Natural killer cell treated with Interleukin-12 subunit alpha and Interleukin-12 subunit beta and Interleukin-15 and Interleukin-18, amount 100 ng/mL, for 72 hours (primary cell): ENCODE measurements at places on chromosomes 4 and X. TPM values are rescaled to one million over a fixed set of nuclear protein-coding genes. Genes with fewer than 3 reads are reported as not detected.

GRCh38 chr4:115433491-115433890 lies 320.1 kb upstream of the NDST4 start:
- no peaks in the 10 kb centered on the region for H3K36me3 ChIP-seq
- no peaks in the 10 kb centered on the region for H3K27me3 ChIP-seq
- no peak overlapping the region for H3K27ac ChIP-seq
- no peak for DNase-seq

DNA sequence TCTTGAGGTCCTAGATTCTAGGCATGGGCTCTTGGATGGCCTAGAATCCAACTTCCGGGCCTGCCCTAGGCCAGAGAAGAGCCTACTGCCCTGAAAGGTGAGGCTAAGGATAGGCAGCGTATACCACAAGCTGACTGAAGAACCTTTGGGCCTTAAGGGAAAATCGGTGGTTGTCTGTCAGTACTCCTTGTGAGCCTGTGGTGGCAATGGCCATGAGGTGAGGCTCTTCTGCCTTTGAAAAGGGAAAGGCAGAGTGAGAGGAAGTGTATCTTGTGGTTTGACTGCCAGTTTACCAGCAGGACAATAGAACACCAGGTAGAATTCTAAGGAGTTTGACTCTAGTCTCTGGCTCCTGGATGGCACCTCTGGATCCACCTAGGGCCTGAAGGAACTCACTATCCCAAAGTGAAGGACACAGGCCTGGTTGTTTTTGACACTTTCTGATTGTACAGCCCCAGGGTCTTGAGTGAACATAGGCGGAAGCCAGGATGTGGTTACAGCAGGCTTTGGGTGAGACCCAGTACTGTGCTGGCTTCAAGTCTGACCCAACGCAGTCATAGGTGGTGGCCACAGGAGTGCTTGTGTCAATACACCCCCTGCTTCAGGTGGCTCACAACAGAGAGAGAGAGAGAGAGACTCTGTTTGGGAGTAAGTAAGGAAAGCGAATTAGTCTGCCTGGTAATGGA lies 20.9 kb downstream of the ITIH6 start:
- no peak overlapping the region for H3K4me3 ChIP-seq
- H3K27me3 ChIP-seq, result no peaks in the 10 kb centered on the region
- no peaks in the 10 kb centered on the region for H3K36me3 ChIP-seq
- no peak for DNase-seq
- H3K27ac ChIP-seq, result no peak overlapping the region
- H3K4me1 ChIP-seq, result peaks cover 19% of the 10 kb centered on the region

- peaks cover 22% of the 10 kb centered on the region for H3K4me1 ChIP-seq
- DNase-seq, result no peak
- no peaks in the 10 kb centered on the region for H3K36me3 ChIP-seq
- H3K4me3 ChIP-seq, result no peak overlapping the region
These were observed 22.0 kb downstream of the DYNLT3 start for GRCh38 chrX:37825215-37825842.

DNA sequence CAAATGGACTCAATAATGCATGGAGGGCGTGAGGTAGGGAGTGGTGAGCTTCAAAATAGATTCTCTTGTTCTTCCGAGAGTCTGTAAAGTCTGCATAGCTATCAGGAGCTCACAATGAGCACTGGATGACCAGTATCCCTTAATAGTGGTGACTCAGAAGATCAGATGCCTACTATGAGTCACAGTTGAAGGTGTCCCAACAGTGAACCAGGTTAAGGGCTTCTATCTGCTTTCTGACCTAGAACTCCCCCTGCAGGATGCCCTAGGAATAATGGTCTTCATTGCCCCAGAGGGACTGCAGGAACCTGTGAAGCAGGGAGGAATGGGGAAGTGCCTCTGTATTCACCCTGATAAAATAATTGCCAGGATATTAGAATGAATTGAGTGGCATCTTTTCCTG lies 22.1 kb downstream of the DGKK start:
- no peak overlapping the region for H3K27ac ChIP-seq
- no peak overlapping the region for H3K4me3 ChIP-seq
- no peak for DNase-seq
- H3K27me3 ChIP-seq, result no peaks in the 10 kb centered on the region
- peaks cover 10% of the 10 kb centered on the region for H3K4me1 ChIP-seq

GRCh38 chr4:2295500-2295899 lies 33.6 kb upstream of the MXD4 start:
- DNase-seq, result peak; percentile 49
- H3K4me3 ChIP-seq, result no peak overlapping the region
- H3K27ac ChIP-seq, result no peak overlapping the region
- H3K36me3 ChIP-seq, result no peaks in the 10 kb centered on the region

DNA sequence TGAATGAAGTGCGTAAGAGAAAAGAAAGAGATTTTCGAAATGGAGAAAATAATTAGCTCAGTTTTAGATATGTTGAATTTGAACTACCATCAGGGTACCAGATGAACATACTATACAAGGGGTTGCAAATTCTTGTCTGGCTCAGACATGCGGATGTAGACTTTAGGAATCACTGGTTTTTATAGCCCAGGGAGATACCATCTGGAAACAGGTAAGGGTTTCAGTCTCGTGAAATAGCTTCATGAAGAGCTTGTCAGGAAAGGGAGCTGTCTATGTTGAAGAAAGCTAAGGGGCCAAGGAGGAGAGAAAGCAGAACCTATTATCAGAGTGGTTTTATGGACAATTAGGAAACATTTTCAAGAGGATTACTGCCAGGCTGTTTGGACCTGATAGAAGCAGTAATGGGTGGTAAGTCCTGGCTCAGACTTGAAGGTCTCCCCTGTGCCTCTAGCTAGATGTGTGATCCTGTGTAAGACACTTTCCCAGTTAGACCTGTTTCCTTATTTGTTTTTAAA lies 6.7 kb downstream of the RAB9A start:
- no peak for DNase-seq
- no peaks in the 10 kb centered on the region for H3K27me3 ChIP-seq
- H3K4me1 ChIP-seq, result peaks cover 44% of the 10 kb centered on the region
- peak overlapping the region; percentile 79 for H3K27ac ChIP-seq
- H3K36me3 ChIP-seq, result peaks cover 24% of the 10 kb centered on the region

GRCh38 chr4:108109997-108110416 lies 58.7 kb downstream of the LEF1 start:
- peaks cover 38% of the 10 kb centered on the region for H3K4me1 ChIP-seq
- H3K27ac ChIP-seq, result no peak overlapping the region
- H3K27me3 ChIP-seq, result peaks cover 10% of the 10 kb centered on the region

DNA sequence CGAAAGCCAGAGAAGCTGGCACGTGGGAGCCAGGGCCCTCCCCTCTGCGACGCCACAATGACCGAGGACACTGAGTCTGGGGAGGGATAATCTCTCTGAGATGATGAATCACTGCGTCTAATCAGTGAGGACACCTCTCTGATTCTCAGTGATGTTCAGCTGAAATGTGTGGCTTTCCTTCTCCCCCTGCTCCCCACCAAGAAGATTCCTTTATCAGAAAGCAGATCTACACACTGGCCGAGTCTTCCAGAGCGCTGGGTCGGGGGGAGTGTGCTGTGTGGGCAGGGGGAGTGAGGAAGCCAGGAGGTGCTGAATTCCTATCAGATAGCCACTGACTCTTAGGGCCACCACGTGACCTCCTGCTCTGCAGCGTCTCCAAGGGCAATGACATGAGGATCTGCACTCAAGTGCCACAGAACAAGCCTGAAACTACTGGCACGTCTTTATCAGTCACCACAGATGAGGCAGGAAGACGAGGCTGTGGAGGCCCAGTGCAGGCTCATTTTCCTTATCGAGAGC lies 89.2 kb downstream of the GATB start:
- no peaks in the 10 kb centered on the region for H3K4me1 ChIP-seq
- H3K27ac ChIP-seq, result no peak overlapping the region
- H3K27me3 ChIP-seq, result no peaks in the 10 kb centered on the region
- no peaks in the 10 kb centered on the region for H3K36me3 ChIP-seq

GRCh38 chr4:101730291-101731117 lies 60.0 kb upstream of the BANK1 start:
- peaks cover 4% of the 10 kb centered on the region for H3K4me1 ChIP-seq
- peaks cover 16% of the 10 kb centered on the region for H3K27me3 ChIP-seq
- no peaks in the 10 kb centered on the region for H3K36me3 ChIP-seq
- H3K4me3 ChIP-seq, result no peak overlapping the region

GRCh38 chr4:4960574-4960973 lies 58.7 kb downstream of the CYTL1 start:
- no peak for DNase-seq
- peaks cover 39% of the 10 kb centered on the region for H3K36me3 ChIP-seq
- no peak overlapping the region for H3K4me3 ChIP-seq
- no peaks in the 10 kb centered on the region for H3K27me3 ChIP-seq
- no peaks in the 10 kb centered on the region for H3K4me1 ChIP-seq

DNA sequence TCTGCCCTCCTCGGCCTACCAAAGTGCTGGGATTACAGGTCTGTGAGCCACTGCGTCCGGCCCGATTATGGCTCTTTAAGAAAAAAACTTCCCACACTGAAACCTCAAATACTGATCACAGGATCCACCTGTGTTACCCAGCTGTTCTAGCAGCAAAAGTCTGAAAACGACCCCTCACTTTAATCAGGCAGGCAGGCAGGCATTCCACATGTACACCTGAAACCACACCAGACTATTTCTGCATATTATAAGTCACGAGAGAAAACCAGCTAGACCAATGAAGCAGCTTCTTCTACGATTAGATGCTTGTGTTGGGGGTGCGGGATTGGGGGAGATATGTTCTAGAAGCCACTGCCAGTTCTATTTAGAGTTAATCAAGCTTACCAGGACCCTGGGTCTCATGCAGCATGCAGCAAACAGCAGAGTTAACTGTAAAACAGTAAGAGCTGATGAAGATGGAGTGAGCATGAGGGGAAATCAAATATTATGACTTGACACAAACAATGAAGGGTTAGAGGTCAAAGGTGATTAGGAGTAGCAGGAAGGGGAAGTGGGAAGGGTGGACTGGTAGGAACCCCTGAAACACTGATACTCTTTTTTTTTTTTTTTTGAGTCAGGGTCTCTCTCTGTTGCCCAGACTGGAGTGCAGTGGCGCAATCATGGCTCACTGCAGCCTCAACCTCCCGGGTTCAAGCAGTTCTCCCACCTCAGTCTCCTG lies 18.9 kb upstream of the NKRF start:
- H3K27ac ChIP-seq, result no peak overlapping the region
- H3K27me3 ChIP-seq, result no peaks in the 10 kb centered on the region
- H3K4me1 ChIP-seq, result no peaks in the 10 kb centered on the region
- H3K36me3 ChIP-seq, result no peaks in the 10 kb centered on the region
- no peak overlapping the region for H3K4me3 ChIP-seq

- no peak for DNase-seq
- H3K27me3 ChIP-seq, result peaks cover 78% of the 10 kb centered on the region
- peaks cover 24% of the 10 kb centered on the region for H3K36me3 ChIP-seq
- peaks cover 47% of the 10 kb centered on the region for H3K4me1 ChIP-seq
- H3K27ac ChIP-seq, result no peak within 1 kb of the TSS
These were observed at the start of gene NEUROG2 for GRCh38 chr4:112516066-112516470. Gene NEUROG2 (minus strand): TSS chr4:112516180. CDS start chr4:112515475, 705 bp downstream.

DNA sequence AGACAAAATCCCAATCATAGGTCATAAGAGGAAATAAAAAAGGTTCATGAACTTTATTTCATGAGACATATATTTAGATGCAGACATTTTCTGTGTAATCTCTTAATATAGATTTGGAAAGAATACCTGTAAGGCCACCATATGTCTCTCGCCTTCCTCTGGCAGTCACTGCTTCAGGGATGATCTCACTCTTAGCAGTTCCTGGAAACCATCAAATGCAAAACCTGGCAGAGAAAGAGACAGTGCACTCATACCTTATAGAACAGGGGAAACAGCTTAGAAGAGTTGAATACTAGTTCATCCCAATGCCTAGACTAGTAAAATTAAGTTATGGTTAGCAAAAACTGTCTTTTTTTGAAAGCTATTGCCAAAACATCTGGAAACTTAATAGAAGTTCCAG lies 243.3 kb downstream of the GASK1B start:
- H3K4me3 ChIP-seq, result no peak overlapping the region
- H3K27ac ChIP-seq, result no peak overlapping the region
- H3K4me1 ChIP-seq, result no peaks in the 10 kb centered on the region
- peaks cover 4% of the 10 kb centered on the region for H3K36me3 ChIP-seq
- no peak for DNase-seq
- H3K27me3 ChIP-seq, result no peaks in the 10 kb centered on the region

GRCh38 chr4:162644346-162644745 lies 480.5 kb upstream of the FSTL5 start:
- no peak overlapping the region for H3K27ac ChIP-seq
- H3K4me3 ChIP-seq, result no peak overlapping the region
- DNase-seq, result no peak
- no peaks in the 10 kb centered on the region for H3K27me3 ChIP-seq

DNA sequence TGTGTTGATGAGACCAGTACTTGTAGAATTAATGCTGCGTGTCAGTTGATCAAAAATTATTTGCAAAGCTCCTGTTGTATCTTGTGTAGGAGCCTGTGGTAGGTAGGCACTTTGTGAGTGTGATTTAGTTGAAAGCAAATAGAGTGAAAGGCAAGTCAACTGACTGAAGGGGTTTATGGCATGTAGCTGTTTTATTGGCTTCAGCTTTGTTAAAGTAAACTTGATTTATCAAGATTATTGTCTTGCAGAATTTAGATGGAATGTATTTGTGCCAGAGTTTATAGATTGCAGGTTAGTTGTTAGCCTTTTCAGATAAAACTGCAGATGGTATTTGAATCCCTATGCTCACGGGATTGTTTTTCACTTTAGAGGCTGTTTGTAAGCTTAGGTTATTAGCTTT lies 128.0 kb downstream of the FRAS1 start:
- no peak for DNase-seq
- H3K4me1 ChIP-seq, result no peaks in the 10 kb centered on the region
- H3K36me3 ChIP-seq, result no peaks in the 10 kb centered on the region
- H3K4me3 ChIP-seq, result no peak overlapping the region
- peaks cover 15% of the 10 kb centered on the region for H3K27me3 ChIP-seq
- H3K27ac ChIP-seq, result no peak overlapping the region

GRCh38 chr4:10704430-10704810 lies 19.9 kb upstream of the CLNK start:
- H3K4me3 ChIP-seq, result no peak overlapping the region
- DNase-seq, result no peak
- H3K36me3 ChIP-seq, result no peaks in the 10 kb centered on the region
- H3K27me3 ChIP-seq, result no peaks in the 10 kb centered on the region
- peaks cover 5% of the 10 kb centered on the region for H3K4me1 ChIP-seq
- H3K27ac ChIP-seq, result no peak overlapping the region

DNA sequence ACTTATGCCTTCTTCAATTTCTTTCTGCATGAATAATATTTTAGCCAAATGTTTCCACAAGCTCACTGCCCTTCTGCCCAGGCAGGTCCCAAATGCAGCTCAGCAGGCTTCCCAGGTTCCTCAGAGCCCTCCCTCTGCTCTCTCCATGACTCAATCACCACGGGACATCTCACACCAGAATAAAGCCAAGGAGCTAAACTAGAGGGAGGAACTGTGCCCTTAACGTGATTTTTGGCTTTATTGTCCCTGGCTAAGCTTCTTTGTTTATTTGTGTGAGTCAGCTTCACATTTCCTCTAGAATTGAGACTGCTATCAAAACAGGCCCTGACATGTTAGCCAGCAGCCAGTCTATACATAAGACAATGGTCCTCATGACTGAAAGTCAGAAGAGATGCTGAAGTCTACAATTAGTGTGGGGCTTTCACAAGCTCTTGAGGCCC lies 186.4 kb upstream of the GALNT7 start:
- H3K4me3 ChIP-seq, result no peak overlapping the region
- peaks cover 2% of the 10 kb centered on the region for H3K27me3 ChIP-seq
- H3K4me1 ChIP-seq, result no peaks in the 10 kb centered on the region
- no peaks in the 10 kb centered on the region for H3K36me3 ChIP-seq

Gene DLG3
- total RNA-seq, result 13.2 TPM

Gene SULT1E1
- total RNA-seq, result not detected

Gene PNMA6A
- 0.20 TPM for total RNA-seq

Gene GAGE1
- not detected for total RNA-seq

Gene FNIP2
- total RNA-seq, result 17.5 TPM

Gene GAB3
- total RNA-seq, result 28.3 TPM

Gene UGT2B10
- not detected for total RNA-seq

Gene SMARCAD1
- total RNA-seq, result 28.0 TPM

Gene CCDC158
- total RNA-seq, result not detected

Gene IBSP
- not detected for total RNA-seq

Gene CLDN22
- not detected for total RNA-seq

Gene CT45A10
- not detected for total RNA-seq

Gene MCF2
- total RNA-seq, result 0.95 TPM

Gene AMBN
- total RNA-seq, result not detected
